Stimulated activated CD4-positive, alpha-beta T cell treated with anti-CD3 and anti-CD28 coated beads, Interleukin-2, amount 100 ng/mL, for 4 hours (primary cell): ENCODE measurements at places on chromosomes 7 and 10.

- no peak for DNase-seq
Observed at GRCh38 chr10:44392420-44392819, 7.5 kb upstream of the CXCL12 start.

- DNase-seq = peak; percentile 57
Observed at GRCh38 chr10:30529373-30529998, 95.5 kb downstream of the MAP3K8 start.

DNA sequence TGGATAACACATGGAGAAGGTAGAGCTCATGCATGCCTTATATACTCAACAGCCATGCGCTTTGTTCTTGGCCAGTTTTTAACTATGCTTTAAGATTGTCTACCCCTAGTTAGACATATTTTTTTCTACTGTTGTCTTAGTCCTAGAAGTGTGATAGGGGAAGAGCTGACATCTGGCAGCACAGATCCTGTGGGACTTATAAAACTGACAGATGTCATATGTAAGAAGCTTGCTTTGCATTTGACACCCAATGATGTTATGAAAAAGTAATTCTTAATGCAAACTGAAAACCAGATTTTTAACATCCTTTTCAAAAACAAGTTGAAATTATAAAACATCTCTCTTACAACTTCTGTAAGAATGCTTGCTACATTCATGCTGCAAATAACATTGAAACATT lies 715.9 kb upstream of the LRRN3 start:
- DNase-seq = no peak

GRCh38 chr7:83882551-83882950 lies 233.6 kb upstream of the SEMA3E start:
- no peak for DNase-seq

DNA sequence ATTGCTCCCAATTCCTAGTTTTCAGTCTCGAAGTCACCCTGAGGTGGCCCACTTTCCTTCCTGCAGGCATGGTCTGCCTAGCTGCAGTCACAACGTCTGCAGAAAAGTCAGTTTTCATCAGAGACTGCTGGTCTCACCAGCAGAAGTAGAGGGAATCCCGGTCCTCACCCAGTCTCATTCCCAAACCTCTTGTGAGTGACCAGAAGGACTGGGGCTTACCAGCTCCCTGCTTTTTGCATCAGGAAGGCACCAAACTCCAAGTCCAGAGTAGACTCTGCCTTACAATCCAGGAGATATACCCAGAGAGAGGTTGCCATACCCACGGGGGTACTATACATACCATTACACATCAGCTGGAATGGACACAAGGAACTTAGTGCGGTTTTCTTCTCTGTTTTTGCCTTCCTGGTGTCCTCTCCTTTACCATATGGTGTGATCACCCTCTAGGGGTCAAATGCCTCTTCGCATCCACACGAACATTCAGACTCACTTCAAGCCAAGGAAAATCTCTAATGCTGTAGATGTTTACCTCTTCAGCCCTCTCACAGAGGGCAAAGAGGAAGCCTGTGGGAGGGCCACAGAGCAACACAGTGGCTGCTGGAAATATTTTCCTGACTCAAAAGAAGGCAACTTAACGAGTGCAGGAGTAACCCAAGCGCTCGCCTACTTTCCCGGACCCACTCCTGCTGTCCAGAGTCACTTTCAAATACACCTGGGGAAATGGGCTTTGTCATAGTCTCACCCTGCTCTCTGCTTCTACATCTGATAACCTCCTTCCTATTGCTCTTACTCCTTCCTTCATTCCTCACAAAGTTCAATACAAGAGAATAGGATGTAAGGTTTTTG lies 220.9 kb downstream of the C7orf25 start:
- no peak for DNase-seq

GRCh38 chr10:118092209-118092608 lies 45.5 kb upstream of the RAB11FIP2 start:
- DNase-seq = no peak

- DNase-seq = no peak
Observed at GRCh38 chr10:31778627-31779026, 150.0 kb downstream of the ARHGAP12 start.

- DNase-seq = no peak
Observed at GRCh38 chr10:77904100-77904840, 22.3 kb downstream of the DLG5 start.

DNA sequence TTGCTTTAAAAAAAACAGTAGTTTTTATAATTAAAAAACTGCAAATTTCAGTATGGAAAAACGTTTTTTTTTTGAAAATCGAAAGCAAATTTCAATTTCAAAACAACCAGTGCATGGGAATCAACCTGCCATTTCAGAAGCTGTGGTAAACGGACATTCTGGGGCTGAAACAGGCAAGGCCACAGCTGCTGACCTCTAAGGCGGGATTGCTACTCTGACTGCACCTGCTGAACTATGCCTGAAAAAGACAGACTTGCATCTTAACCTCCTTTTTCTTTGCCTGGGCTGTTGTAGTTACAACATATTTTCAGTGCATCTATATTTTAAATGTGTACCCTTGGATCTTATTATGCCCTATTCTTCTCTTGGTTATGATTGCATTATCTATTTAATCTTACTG lies 303.0 kb upstream of the SP8 start:
- no peak for DNase-seq

- no peak for DNase-seq
Observed at GRCh38 chr10:31153692-31154091, 122.0 kb upstream of the ZNF438 start.

- DNase-seq = no peak
Observed at GRCh38 chr10:2611603-2612002, 455.7 kb upstream of the PFKP start.

DNA sequence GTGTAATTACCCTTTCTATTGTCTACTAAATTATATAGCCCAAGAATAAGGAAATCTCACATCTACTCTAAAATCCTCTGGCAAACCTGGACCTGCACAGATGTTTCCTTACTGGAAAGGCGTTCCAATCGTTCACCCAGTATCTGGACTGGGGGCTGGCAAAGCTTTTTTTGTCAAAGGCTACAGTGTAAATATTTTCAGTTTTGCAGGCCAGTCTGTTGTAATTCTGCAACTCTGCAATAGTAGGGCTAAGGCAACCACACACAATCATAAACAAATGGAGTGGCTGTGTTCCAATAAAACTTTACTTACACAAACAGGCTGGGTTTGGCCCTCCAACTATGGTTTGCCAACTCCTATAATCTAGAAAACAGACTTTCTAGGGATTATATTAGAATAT lies 56.2 kb downstream of the GLI3 start:
- DNase-seq = no peak

DNA sequence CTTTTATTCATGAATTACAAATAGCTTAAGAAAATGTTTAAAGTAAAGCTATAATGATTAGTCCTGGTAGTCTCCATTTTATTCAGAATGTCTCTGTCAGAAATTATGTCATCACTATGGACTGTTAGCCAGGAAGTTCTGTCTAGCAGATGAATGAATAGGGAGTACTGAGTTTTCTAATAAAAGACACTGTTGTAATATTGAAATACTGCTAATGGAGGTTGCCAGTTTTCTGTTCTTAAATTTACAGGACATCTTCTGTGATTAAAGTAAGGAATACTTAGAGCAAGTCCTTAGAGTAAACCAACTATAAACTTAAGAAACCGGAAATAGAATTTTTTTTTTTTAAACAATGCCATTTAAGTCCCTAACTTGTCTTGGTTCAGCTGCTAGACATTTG lies 309.8 kb downstream of the ADK start:
- DNase-seq = no peak

- DNase-seq = no peak
Observed at GRCh38 chr7:11315666-11316258, 342.1 kb downstream of the PHF14 start.

DNA sequence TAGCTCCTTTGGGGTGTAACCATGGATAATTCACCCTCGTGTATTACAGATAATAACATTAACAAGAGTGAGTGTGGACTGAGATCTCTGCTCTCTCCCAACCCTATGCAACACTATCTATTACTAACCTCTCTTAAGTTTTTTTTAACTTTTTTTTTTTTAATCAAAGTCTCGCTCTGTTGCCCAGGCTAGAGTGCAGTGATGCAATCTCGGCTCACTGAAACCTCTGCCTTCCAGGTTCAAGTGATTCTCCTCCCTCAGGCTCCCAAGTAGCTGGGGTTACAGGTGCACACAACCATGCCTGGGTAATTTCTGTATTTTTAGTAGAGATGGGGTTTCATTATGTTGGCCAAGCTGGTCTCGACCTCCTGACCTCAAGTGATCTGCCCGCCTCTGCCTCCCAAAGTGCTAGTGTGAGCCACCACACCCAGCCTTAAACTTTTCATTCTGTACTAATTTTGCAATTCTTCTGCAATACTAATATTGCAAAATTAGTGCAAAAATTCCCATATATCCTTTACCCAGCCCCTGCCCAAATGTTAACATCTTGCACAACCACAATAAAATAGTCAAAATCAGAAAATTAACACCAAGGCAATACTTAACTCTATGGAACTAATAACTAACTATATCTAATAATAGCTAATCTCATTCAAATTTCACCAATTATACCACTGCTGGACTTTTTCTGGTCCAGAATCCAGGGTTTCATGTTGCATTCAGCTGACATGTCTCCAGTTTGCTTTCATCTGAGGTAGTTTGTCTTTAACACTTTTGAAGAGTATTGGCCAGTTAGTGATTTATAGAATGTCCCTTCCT lies 66.5 kb upstream of the TCF7L2 start:
- DNase-seq = no peak

- DNase-seq = no peak
Observed at GRCh38 chr7:26685606-26686005, 178.8 kb downstream of the SKAP2 start.

GRCh38 chr10:13815756-13816155 lies 229.0 kb downstream of the PRPF18 start:
- DNase-seq = no peak

- DNase-seq = no peak
Observed at GRCh38 chr7:94423863-94424735, 29.4 kb downstream of the COL1A2 start.

DNA sequence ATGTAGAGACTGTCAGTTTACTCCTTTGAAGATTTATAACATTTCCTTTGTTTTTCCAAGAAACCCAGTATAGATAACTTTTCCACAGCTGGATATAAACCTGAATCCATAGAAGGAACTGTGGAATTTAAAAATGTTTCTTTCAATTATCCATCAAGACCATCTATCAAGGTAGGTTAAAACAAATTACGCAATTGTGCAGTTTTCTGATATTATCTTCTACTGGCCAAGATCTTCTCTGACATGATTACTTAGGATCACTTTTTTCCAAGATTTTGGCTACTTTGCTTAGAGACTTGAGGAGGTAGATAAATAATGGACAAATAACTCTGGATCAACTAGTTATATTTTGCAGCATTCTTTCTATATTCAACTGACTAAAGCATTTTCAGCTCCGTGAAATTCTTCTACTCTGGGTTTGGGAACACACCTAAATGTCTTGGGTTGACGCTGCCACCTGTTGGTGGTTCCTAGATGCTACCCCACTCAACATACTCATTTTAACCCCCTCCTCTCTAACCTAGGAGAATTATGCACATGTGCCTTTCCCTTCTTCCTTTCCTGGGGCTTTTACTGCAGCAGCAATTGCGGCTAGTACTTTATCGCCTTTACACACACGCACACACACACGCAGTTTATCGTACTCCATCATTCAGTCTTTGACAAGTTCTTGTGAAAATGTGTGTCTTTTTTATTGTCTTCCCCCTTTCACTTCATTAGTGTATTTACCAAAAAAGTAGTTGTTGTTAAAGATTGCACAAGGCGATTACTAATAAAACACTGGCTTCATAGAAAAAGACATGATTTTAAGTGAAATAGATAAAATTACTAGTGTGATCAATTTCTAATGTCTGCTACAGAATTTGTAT lies 32.7 kb downstream of the ABCB5 start:
- DNase-seq = no peak

GRCh38 chr7:18965657-18966056 lies 151.8 kb downstream of the TWIST1 start:
- DNase-seq = no peak

GRCh38 chr10:100978901-100979195 lies 8.4 kb downstream of the MRPL43 start:
- DNase-seq = no peak

DNA sequence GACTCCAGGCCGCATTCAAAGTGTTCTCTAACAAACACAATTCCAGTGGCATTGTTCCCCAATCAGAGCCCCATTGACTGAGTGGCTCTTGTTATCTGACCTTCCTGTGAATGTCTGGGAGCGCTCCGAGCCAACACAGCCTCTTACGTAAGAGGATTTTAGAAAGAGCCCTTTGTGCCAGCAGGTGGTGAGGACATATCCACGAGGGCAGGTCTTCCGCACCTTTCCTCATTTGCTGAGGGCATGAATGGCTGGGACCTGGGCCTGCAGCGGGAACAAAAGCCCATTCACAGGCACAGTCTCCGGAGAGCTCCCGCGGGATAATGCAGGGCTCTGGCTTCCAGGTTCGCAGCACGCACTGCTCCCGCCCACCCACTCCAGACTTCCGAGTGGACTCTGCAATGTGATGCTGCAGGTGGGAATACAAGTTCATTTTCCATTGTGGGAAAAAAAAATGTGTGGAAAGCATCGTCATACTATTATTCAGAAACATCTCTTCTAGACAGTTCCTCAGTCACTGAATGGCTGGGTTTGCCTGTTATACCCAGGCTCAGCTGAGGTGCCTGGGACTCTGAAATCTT lies 295.0 kb upstream of the IGFBP3 start:
- DNase-seq = no peak

- no peak for DNase-seq
Observed at GRCh38 chr10:118564652-118565051, 30.8 kb downstream of the PRLHR start.

DNA sequence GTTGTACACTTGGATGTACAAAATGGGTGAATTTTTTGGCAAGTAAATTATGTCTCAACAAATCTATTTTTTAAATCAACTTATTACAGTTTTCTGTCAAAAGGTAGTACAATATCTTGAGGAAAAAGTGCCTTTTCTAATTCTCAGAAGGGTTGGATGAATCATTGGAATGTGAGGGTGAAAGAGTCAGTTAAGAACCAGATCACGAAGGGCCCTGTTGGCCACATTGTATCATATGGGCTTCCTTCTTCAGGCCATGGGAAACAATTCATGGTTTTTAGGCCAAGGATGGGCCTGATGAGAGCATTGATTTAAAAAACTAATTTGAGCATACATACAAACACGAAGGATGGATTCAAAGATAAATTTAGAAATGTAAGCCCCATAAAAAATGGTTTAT lies 503.7 kb downstream of the TNS3 start:
- no peak for DNase-seq

- no peak for DNase-seq
Observed at GRCh38 chr10:113991091-113991860, 52.4 kb upstream of the ADRB1 start.

DNA sequence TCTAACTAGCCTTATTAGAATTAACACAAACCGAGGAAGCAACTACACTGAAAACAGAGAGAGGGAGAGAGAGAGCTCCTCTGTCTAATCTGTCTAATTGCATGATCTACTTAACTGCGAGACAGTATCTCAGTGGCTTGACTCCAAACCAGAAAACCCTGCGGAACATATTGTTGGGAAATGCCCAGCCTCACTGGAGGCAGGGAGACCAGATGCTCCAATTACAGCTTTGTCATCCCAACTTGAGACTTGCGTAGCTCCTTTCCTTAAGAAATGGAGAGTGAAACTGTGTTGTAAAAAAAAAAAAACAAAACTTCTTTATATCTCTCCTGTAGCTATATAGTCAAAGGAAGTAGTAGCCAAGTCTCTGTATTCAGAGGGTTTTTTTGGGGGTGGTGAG lies 52.0 kb upstream of the ZNRF2 start:
- DNase-seq = no peak
